Activated CD4-positive, alpha-beta T cell treated with anti-CD3 and anti-CD28 coated beads, Interleukin-2, Interleukin-6, amounts not matched to agents 100 ng/mL and 50 ng/mL, durations not matched to agents 16 hours and 8 hours (primary cell): ENCODE measurements at places on chromosomes 1 and 21.

DNA sequence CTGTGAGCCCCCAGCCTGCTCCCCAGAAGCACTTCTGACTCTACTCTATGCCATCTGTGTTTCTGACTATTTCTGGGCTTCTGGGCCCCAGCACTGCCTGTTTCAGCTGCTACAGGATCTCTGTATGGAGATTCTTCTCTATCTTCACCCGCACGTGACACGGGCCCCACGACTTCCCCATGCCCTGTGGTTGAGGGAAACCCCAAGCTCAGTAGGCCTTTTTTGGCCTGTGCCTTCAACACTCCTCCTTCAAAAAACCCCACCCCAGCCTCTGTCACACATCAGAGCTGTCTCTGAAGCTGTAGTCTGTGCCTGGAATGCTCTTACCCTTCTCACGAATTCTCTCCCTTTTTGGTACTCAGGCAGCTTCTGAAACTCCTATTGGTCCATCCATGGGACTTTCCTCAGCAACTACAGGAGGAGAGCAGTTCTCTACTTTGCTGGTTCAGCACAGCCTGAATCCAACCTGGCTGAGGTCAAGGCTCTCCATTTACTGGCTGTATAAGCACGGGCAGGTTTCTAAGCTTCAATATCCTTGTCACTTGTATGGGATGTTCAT lies 2.0 kb upstream of the NID1 start:
- DNase-seq, result peak; percentile 71

DNA sequence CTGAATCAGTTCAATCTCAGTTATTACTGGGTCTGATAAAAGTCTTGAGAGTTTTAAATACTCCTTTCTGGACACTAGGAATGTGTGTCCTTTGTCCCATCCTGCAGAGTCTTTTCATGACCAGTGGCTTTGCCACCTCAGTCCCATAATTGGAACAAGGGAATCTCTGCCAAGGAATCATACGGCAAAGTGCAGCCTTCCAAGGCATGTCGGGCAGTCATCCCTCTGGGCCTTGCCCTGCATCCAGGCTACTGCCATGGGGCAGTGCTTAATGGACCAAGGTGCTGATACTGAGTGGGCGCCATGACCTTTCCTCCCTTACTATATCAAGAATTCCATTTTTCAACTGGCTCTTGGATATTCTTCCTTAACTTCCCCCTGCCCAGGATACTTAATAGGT lies 195.3 kb downstream of the ZC3H11B start:
- no peak for DNase-seq

GRCh38 chr1:222777977-222778376 lies 36.9 kb upstream of the DISP1 start:
- no peak for DNase-seq

GRCh38 chr1:9136932-9137331 lies 8.0 kb upstream of the GPR157 start:
- DNase-seq, result no peak

GRCh38 chr1:66761221-66761620 lies 9.0 kb downstream of the DYNLT5 start:
- DNase-seq, result no peak

GRCh38 chr1:168843401-168843800 lies 114.4 kb upstream of the DPT start:
- no peak for DNase-seq

GRCh38 chr1:234706199-234706598 lies 96.2 kb upstream of the IRF2BP2 start:
- no peak for DNase-seq

- DNase-seq, result peak; percentile 38
Measured at GRCh38 chr1:15577691-15578090, 7.2 kb downstream of the AGMAT start.

DNA sequence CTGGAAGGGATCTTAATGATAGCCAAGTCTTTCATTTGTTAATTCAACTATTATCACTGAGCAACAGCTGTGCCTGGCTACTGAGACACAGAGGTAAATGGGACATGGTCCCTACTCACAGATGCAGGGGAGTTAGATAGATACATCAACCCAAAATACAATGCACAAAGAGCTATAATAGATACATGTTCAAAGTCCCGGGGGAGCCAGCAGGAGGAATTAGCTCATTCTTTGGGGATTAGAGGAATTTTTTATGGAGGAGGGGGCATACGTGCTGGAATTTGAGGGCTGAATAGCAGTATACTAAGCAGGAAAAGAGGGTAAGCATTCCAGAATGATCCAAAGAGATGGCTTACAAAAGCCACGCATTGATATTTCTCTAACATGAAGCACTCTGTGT lies 34.6 kb downstream of the C8B start:
- DNase-seq, result no peak

- peak; percentile 90 for DNase-seq
Measured at GRCh38 chr1:91732291-91733107, 153.5 kb downstream of the TGFBR3 start.

GRCh38 chr1:200038981-200039848 lies 11.7 kb downstream of the NR5A2 start:
- peak; percentile 21 for DNase-seq

- no peak for DNase-seq
Measured at GRCh38 chr1:90135286-90135685, 140.4 kb downstream of the ZNF326 start.

GRCh38 chr1:51642739-51643142 lies 25.8 kb downstream of the OSBPL9 start:
- no peak for DNase-seq

DNA sequence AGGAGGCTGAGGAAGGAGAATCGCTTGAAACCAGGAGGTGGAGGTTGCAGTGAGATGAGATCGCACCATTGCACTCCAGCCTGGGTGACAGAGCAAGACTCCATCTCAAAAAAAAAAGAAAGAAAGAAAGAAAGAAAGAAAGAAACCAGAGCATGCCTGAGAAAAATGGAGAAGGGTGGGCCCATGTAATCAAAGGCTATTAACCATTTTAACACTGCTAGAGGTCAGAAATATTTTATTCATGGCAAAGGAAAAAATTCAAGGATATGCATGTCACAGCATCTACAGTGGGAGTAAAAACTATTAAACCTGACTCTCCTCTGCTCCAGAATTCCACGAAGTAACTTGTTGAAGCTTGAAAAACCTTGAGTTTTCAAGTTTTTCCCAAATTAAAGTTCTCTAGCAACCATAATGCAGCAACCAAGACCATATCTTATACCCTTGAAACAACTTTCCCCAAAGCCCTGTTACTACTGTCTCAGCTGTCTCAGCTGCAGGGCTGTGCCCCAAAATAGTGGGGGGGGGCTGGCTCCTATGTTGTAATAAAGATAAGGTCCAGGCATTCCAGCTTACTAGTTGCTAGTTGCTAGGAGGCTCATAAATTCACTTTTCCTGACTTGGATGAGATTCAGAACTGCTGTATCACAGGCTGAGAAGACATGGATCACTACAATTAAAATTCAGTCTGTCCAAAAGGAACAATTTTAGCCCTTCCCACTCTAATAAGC lies 112.9 kb upstream of the SOD1 start:
- DNase-seq, result no peak

GRCh38 chr1:160519642-160520435 lies 3.2 kb downstream of the SLAMF6 start:
- DNase-seq, result peak; percentile 69

GRCh38 chr1:39698568-39698967 lies 7.3 kb upstream of the HPCAL4 start:
- DNase-seq, result no peak
